ENCODE measurements at places on chromosomes 2 and 18.

- no peak for DNase-seq
These were observed 301.9 kb upstream of the SALL3 start for GRCh38 chr18:78677483-78678317.

DNA sequence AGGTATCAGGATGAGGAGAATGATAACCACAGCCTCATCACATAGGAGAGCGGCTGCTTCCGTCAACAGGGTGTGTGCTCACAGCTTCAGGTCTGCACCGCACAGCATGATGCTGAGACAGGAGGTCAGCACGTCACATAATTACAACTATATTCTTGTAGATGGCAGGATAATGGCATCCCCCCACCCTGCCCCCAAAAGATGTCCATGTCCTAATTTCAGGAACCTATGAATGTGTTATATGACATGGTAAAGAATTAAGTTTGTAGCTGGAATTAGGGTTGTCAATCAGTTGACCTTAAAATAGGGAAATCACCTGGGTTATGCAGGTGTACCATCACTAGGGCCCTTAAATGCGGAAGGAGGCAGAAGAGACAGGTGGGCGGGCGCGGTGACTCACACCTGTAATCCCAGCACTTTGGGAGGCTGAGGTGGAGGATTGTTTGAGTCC, 73.9 kb downstream of the ARL4C start:
- DNase-seq: no peak

- DNase-seq: no peak
These were observed 216.6 kb downstream of the SPAG16 start for GRCh38 chr2:213500881-213501280.

- no peak for DNase-seq
These were observed 26.2 kb downstream of the HPCAL1 start for GRCh38 chr2:10328670-10329579.

- DNase-seq: no peak
These were observed 4.5 kb downstream of the CYS1 start for GRCh38 chr2:10075571-10076209.

- no peak for DNase-seq
These were observed 1783.9 kb downstream of the SUCLG1 start for GRCh38 chr2:82675186-82675585.

DNA sequence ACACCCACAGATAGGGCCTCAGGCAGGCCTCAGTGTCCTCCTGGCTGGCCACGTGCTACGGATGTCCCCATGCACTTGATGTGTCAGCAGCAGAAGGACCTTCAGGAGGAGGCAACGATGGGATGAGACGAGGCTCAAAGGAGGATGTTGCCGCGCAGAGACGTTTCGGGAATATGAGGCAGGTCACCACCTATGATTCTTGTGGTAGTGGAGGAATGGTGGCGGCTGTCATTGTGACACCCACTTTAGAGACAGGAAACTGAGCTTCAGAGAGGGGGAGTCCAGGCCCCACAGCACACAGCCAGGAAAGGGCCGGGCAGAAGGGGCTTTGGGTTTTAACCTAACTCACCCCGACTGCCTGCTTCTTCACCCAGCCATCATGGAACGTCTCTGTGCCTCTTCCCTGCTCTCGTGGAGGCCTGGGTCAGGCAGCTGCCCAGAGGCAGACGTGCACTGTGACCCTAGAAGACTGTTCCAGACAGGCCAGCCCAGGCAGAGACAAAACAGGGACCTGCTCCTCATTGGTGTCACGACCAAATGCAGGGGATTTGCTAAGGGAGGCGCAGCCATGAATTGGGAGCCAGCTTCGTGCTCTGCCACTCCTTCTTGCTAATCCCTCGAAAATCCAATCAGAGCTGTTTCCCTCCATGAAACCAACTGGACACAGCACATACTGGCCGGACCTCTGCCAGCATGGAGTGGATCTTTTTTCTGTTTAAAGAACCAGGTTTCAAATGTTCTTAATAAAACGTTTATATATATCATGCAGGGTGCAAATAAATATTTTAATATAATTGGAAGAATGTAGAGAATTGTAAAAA, 169.2 kb downstream of the ASB1 start:
- DNase-seq: no peak

DNA sequence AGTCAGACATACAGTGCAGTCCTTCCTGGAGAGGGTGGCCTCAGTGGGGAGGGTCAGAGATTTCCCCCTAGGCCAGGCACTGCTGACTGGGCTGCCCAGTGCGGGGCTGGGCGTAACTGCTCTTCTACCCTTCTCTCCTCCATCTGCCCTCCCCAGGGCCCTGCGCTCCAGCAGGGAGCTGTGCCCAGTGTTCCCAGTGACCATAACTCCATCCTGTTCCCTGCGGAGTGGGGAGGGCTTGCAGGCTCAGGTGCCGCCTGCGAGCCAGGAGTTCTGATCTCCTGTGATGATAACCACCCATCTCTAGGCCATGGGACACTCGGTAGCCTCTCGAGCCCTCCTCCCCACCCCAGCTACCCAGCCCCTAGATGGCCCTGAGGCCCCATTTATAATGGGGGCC, 107.6 kb downstream of the SMAD7 start:
- no peak for DNase-seq

DNA sequence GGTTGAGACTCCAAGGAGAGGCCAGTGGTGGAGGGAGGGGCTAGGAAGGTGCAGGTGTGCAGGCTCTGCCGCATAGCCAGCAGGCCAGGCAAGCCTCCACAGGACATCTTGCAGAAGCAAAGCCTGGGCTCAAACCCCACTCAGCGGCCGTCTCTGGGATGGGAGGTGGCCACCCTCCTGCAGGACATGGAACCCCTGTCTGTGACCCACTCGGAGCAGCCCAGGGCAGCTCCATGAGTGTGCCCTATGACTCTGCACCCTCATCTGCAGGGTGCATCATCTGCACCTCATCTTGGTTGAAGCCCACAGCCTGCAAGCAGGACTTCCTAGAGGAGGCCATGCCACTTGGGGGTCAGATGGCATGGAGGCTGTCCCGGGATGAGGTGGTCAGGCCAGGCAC, 46.3 kb downstream of the GPC1 start:
- DNase-seq: no peak

DNA sequence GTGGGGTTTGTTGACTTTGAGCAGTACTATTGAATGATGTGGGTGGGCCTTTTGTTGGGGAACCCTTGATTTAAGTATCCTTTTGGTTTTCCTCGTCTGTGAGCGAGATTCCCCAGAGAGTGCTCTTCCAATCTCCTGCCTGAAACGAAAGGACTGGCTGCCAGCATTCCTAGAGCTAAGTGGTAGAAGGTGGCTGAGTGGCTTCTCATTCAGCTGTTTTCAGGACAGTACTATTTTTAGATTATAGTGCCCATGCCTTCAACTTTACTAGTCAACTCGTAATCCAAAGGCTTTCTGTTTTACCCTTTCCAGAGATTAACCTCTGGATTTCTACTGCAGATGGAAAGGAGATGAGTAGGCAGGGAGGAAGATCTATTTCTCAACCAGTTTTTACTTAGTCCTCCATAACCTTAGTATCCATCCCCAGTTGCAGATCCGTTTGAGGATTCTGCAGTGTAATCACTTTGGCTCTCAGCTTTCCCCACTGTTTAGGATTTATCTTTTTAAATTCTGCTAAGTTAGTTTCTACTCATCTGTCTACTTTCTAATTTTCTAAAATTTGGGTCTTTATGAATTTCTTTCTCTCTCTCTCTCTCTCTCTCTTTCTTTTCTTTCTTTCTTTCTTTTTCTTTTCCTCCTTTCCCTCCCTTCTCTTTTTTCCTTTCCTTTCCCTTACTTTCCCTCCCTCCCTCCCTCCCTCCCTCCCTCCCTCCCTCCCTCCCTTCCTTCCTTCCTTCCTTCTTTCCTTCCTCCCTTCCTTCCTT, 9.2 kb downstream of the SLC4A1AP start:
- no peak for DNase-seq

DNA sequence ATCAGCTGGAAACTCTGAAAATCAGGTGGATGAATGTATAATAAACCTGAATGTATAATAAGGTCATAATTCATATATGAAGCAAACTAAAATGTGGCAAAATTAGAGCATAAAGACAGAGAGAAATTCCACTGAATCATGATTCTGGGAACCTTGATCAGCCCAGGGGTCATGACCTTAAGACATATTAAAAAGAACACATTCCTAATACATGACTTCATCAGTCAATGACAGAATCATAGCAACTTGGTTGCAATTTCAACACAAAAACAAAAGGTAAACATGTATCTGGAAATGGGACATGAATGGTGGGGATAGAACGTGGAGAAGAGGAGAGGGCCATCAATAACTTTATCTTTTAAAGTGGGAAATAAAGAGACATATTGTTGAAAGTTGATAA, 17.6 kb downstream of the AFF3 start:
- DNase-seq: no peak

GRCh38 chr2:237154082-237154638, 68.5 kb downstream of the COPS8 start:
- peak; percentile 41 for DNase-seq

- no peak for DNase-seq
These were observed 9.9 kb upstream of the GYPC start for GRCh38 chr2:126646026-126646425.

GRCh38 chr2:143877056-143877455, 642.9 kb downstream of the ZEB2 start:
- no peak for DNase-seq

DNA sequence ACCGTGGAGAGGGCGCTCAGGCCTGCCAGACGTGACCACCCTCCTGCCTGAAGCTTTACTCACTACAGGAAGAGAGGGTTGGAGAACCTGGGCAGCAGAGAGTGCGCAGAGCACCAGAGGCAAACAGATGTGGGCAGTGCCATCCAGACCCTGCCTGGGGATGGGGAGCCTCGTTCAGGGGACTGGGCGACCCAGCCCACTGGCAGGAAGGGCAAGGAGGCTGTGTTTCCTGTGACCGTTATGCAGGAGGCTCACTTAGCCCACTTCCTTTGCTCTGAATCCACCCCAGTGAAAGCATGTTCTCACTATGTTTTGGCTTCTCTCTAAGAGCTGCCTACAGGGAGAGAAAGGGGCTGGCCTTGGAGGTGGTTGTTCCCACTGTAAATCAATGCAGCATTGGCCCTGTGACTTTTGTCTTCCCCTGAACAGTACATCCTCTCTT, 23.0 kb upstream of the ACKR3 start:
- no peak for DNase-seq

- DNase-seq: no peak
These were observed 25.4 kb upstream of the ATOH8 start for GRCh38 chr2:85728342-85728741.

GRCh38 chr2:111667542-111668273, 216.3 kb downstream of the ANAPC1 start:
- DNase-seq: no peak

DNA sequence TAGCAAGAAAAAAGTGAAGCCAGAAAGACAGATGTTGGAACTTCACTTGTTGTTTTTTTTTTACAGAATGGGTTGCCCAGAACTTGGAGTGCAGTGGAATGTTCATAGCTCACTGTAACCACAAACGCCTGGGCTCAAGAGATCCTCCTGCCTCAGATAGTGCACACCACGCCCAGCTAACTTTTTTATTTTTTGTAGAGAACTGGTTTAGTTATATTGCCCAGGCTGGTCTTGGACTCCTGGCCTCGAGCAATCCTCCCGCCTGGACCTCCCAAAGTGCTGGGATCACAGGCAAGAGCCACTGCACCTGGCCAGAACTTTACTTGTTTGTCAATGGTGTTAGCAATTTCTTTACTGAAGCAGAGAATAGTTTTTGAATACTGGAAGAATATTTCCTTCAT, 11.9 kb upstream of the ASPRV1 start:
- no peak for DNase-seq

- DNase-seq: no peak
These were observed 799.7 kb upstream of the ACVR2A start for GRCh38 chr2:147045113-147045512.

- no peak for DNase-seq
These were observed 248.6 kb downstream of the NDUFA10 start for GRCh38 chr2:239776436-239777005.

- DNase-seq: no peak
These were observed 340.6 kb downstream of the NYAP2 start for GRCh38 chr2:225740086-225740485.

DNA sequence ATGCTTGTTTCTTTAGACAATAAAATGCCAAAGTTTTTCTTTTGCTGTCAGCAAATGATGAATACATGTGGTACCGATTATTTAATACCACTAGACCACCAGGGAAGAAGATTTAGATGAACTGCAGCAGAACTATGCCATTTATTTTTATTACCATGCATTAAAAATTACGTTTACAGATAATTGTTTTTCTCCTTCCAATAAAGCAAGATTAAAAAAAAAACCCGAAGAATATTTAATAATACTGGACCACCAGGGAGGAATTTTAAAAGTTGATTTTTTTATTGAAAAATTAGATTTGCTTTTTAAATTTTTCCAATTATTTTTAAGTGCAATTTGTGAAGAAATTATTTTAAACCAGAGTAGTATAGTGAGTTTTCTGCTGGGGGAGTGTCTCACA, 170.3 kb upstream of the HNRNPA3 start:
- no peak for DNase-seq

GRCh38 chr2:140064243-140064642, 1284.1 kb upstream of the NXPH2 start:
- DNase-seq: no peak

DNA sequence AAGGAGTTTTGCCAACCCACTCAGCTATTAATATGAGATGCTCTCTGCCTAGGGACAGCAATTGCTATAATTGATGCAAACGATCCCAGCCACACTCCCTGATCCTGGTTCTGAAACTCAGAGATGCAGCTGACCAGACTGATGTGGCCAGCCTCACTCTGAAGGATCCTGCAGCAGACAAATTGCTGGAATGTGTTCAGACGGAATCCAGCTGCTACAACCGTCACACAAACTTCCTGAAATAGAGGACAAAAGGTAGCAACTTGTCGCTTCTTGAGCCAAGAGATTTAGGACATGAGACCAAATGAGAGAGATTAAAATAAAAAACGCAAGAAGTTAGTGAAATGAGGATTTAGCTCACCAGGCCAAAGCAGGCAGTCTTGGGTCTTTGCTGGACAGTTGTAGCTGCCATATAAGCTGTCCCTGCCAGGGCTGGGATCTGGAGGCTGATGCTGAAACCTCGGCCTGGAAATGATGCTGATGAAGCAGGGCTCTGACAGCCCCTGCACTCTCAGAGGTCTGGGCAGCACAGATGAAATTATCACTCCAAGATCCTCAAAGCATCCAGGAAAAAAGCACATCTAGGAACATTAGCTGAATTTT, 8.3 kb upstream of the YWHAQ start:
- no peak for DNase-seq

DNA sequence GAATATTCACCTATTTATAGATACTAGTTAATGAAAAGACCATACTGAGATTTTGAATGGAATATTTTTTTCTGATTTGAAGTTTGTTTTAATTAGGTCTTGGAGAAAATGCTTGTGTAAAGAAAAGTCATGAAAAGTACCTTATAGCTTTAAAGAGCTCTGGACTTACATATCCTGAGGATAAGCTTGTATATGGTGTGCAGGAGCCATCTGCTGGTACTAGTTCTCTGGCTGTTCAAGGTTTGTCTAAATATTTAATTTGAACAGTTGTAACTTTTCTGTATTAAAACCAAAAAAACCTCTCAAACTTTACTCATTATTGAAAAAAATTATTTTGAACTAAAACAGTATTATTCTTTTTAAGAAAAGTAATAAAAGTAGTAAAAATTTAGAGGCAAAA, 50.1 kb downstream of the UBR3 start:
- no peak for DNase-seq

Measured in right renal pelvis (tissue), 4 donors.